ENCODE measurements at places on chromosomes 4 and X.

DNA sequence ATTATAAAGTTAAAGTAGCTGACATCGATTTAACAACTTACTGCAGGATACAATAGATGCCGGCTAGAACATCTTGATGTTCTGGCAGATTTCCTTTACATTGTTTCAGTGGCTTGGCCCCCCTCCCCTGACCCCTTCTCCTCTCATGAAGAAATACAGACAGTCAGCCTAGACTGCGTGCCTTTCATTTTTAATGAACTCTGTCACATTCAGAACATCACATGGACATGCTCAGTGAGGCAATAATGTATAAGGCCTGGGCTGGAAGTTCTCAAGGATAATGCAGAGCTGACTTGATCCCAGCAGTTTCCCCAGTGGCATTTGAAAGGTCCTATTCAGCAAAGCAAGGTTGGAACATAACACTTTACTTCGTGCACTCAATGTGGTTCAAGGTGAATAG is 239.2 kb downstream of the ANK2 start:
- no peak for DNase-seq

DNA sequence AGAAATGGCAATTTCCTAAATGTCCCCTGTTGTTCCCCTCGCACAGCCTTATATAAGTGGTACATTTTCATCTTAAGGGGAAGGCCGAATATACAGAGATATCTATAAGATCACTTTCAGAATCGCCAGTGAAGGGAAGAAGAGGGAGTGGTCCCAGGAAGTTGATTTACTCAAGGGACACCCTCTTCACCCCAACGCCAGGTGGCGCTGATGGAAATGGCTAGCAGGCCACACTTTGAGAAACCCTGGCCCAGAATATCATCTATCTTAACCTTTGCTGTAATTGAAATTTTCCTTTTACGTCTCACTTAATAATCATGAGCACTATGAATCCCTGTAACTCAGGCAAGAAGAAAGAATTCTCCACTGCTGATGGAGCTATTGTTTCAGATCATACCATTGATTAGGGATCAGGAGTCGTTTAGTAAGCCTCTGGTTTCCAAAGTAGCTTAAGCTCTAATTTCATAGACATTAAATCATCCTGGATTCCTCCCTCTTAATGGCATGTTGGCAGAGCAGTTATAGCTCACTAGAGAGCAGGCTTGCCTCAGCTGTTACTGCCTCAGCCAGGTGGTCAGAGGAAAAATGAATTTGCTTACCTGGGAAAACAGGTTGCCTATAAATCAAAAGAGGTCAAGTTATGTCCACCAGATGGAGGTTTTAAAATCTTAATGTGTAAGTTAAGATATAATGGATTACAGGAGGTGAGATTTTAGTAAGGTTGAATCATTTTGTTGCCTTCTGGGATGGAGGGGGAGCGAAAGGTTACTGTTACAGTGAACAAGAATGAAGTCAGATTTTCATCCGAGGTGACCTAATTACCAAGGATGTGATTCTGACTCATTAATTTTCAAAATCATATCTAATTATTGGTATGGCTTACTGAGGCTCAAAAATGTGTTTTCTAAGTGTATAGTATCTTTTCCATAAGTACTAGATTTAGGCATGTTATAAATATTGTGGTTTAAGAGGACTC is 941.2 kb upstream of the TENM3 start:
- DNase-seq = no peak

- DNase-seq = no peak
Measured at GRCh38 chr4:87620491-87620890, 12.2 kb downstream of the DSPP start.

GRCh38 chrX:13005661-13006473 is 31.0 kb downstream of the TMSB4X start:
- DNase-seq = no peak

- DNase-seq = no peak
Measured at GRCh38 chr4:151484396-151485102, 75.6 kb downstream of the FHIP1A start.

GRCh38 chr4:120773641-120774040 is 148.9 kb downstream of the PRDM5 start:
- no peak for DNase-seq

GRCh38 chr4:184591070-184591677 is 58.1 kb downstream of the CASP3 start:
- no peak for DNase-seq

GRCh38 chr4:104772849-104773248 is 278.2 kb upstream of the CXXC4 start:
- DNase-seq = no peak

DNA sequence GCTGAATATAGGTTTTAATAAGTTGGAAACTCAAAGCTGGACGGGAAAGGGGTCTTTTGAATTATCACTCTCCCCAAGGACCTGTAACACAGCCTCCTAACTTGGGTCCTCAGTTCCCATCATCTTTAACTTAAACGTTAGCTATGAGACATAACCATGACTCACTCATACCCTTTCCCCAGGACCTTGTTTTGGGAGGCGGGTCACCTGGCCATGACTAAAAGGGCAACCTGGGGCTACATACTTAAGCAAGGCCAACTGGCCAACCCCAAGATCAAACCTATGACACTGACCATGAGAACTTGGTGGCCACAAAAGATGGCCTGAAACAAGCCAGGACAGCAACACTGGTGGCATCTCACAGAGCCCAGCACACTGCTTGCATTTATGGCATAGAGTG is 89.0 kb downstream of the SH3KBP1 start:
- DNase-seq = no peak

All from NCI-H1694 treated with DMSO at 0.1 percent for 48 hours (cell line).